ENCODE measurements at places on chromosomes 7 and 10.

DNA sequence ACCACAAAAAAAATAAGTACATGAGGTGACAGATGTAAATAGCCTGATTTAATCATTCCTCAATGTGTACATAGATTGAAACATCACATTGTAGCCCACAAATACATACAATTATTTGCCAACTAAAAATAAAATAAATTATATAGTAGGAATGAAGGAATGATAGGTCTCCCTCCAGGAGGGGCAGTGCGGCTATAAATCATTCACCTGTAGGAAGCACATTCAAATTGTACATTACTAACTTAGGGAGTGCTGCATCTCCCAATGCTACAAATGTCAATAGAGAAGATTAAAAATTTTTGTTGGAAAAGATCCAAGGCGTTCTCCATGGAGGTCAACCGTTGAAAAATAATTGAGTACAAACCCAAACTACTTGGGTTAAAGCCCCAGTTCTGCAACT is 4.2 kb downstream of the KBTBD2 start:
- no peak for DNase-seq
- no peaks in the 10 kb centered on the region for H3K27me3 ChIP-seq
- no peak overlapping the region for H3K27ac ChIP-seq
- H3K36me3 ChIP-seq = no peaks in the 10 kb centered on the region
- H3K4me1 ChIP-seq = no peaks in the 10 kb centered on the region

DNA sequence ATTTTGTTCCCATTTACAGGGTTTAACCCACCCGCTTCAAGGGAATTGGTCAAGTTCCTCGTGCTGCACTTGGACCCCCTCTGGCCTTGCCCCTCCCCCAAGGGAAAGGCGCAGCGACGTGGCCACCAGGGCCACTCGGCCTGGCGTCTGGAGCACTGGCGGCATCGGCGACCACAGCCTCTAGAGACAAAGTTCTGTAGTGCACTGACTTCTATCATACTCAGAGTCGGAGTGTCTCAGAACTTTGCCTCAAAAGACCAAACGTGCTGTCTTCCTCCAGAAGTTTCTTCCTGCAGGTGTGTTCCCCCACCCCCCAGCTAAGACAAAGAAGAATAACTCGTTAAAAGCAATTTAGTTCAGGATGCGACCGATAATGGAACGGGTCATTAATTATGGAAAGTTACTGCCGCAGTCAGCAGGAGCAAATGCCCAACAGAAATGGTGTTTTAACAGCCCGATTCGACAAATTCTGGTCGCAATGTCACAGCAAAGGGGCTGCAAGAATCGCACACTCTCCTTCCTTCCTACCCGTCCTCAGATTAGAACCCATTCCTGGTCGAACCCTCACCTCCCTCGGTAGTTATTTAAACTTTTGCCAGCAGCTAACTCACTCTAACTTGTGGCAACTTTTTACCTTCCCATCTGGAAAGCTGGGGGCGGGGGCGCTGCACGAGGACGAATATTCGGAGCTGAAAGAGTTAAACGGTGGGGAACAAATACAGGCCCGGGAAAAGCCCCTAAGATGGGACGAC is 202.1 kb upstream of the NFE2L3 start:
- DNase-seq = no peak
- H3K4me3 ChIP-seq = peak overlapping the region; percentile 83
- peaks cover 22% of the 10 kb centered on the region for H3K4me1 ChIP-seq
- no peaks in the 10 kb centered on the region for H3K27me3 ChIP-seq
- H3K27ac ChIP-seq = no peak overlapping the region

- H3K27me3 ChIP-seq = no peaks in the 10 kb centered on the region
- H3K27ac ChIP-seq = no peak overlapping the region
- H3K36me3 ChIP-seq = no peaks in the 10 kb centered on the region
- DNase-seq = no peak
Observed at GRCh38 chr10:24966962-24967481, 14.6 kb upstream of the PRTFDC1 start.

DNA sequence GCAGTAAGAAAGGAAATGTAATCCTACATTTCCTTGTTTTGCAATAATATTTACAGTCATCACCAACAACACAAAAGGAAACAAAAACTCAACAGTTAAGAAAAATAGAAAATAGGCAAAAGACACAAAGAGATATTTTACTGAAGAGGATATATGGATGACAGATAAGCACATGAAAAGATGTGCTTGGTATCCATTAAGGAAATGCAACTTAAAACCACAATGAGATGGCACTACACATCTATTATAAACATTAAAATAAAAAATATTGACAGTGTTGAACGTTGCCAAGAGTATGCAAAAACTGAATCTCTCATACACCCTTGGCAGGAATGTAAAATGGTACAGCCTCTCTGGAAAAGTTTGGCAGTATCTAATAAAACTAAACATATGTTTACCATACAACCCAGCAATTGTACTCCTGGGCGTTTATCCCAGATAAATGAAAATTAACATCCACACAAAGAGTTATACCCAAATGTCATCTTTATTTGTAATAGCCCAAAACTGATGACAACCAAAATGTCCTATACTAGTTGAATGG is 5.4 kb downstream of the CEP41 start:
- no peak for DNase-seq
- no peaks in the 10 kb centered on the region for H3K36me3 ChIP-seq
- no peak overlapping the region for H3K27ac ChIP-seq

- H3K4me1 ChIP-seq = no peaks in the 10 kb centered on the region
- no peaks in the 10 kb centered on the region for H3K36me3 ChIP-seq
- H3K27me3 ChIP-seq = no peaks in the 10 kb centered on the region
Observed at GRCh38 chr7:42035210-42035609, 201.8 kb downstream of the GLI3 start.

- no peaks in the 10 kb centered on the region for H3K36me3 ChIP-seq
- peaks cover 29% of the 10 kb centered on the region for H3K4me1 ChIP-seq
- H3K27ac ChIP-seq = no peak overlapping the region
- DNase-seq = no peak
- no peaks in the 10 kb centered on the region for H3K27me3 ChIP-seq
- H3K4me3 ChIP-seq = no peak overlapping the region
Observed at GRCh38 chr10:50384898-50385297, 133.6 kb upstream of the ASAH2 start.

DNA sequence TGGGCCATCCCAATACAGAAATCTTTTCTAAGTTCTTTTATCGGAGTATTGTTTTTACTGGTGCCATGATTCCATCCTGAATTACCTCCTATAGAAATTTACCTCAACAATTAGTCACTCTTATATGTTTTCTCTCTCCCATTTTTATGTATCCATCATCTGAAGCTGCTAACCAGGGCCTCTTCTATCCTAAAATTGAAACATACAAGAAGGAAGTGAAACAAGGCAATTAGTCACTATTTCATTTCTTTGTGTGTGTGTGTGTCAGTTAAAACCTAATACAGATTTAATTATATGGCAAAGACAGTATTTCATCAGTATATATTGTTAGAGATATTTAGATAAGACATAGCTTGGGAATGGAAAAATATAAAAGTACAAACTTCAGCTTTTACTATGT is 148.4 kb upstream of the AHR start:
- no peaks in the 10 kb centered on the region for H3K27me3 ChIP-seq
- no peak overlapping the region for H3K27ac ChIP-seq
- H3K4me1 ChIP-seq = no peaks in the 10 kb centered on the region
- H3K4me3 ChIP-seq = no peak overlapping the region
- H3K36me3 ChIP-seq = no peaks in the 10 kb centered on the region

- peak; percentile 63 for DNase-seq
- peaks cover 83% of the 10 kb centered on the region for H3K4me1 ChIP-seq
- H3K4me3 ChIP-seq = no peak overlapping the region
- H3K36me3 ChIP-seq = peaks cover 32% of the 10 kb centered on the region
- H3K27ac ChIP-seq = peak overlapping the region; percentile 84
- H3K27me3 ChIP-seq = no peaks in the 10 kb centered on the region
Observed at GRCh38 chr7:30920584-30921539, 9.2 kb downstream of the AQP1 start.

DNA sequence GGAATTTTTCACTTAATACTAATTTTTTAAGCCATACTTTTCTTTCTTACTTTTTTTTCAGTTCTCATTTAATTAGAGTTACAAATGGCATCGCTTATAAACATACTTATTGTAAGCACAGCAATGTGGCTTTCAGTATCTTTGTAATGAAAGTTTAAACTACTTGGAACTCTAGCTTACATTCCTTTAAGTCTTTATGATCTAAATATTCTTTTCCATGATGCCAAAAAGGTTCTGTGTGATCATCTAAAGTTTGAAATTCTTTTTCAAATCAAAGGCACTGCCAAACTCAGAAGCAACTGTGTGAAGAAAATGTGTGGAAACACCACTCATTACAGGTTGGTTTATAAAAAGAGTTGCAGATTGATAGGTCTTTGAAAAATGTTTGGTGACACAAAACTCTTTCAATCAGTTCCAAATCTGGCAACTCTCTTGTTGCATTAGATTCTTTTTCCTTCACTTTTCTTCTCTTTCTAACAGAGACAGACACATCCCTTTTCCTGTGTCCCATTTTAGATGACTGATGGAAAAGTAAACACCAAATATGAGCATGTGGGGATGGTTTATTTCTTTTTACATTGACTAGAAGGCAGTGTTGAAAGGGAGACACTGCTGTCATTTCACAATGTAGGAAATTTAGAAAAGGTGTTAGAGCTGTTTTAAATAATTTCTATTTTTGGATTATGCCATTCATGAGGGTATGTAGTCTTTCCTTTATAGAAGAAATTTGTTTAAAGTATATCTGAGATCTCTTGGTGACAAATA is 392.3 kb downstream of the SUGCT start:
- no peaks in the 10 kb centered on the region for H3K27me3 ChIP-seq
- no peaks in the 10 kb centered on the region for H3K36me3 ChIP-seq
- H3K4me3 ChIP-seq = no peak overlapping the region
- no peak for DNase-seq

DNA sequence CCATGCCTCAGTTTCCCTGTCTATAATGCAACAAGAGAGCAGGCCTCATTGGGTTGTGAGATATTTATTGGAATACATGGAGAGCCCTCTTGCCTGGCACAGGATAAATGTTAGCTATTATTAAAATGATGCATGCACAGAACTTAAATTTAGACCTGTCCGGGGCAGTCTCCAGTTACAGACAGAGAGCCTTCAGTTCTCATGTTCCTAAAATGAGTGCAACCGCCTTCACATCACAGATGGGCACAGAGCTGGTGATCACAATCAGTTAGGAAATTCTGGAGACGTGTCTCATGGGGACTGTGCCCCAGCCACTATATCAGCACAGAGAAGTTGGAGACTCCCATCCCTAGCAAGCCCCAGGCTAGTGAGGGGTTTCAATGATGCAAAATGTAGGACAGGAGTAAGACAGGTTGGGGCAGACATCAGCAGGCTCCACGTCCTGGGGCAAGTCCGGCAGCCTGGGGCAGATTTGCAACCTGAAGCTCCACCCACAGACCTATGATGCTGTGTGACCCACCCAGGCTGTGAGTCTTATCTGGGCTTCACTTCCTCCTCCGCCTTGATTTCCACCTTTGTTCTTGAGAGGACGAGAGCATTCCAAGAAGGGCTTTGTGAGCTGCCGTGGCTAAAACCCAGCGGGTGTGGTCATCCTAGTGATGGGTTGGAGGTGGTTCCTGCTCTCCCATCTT is 49.4 kb downstream of the CXCL12 start:
- H3K27ac ChIP-seq = no peak overlapping the region
- no peaks in the 10 kb centered on the region for H3K36me3 ChIP-seq
- DNase-seq = no peak

- no peak overlapping the region for H3K27ac ChIP-seq
- H3K4me3 ChIP-seq = no peak overlapping the region
- no peaks in the 10 kb centered on the region for H3K36me3 ChIP-seq
- H3K4me1 ChIP-seq = no peaks in the 10 kb centered on the region
- H3K27me3 ChIP-seq = no peaks in the 10 kb centered on the region
Observed at GRCh38 chr10:128843972-128844371, 623.1 kb upstream of the MGMT start.

DNA sequence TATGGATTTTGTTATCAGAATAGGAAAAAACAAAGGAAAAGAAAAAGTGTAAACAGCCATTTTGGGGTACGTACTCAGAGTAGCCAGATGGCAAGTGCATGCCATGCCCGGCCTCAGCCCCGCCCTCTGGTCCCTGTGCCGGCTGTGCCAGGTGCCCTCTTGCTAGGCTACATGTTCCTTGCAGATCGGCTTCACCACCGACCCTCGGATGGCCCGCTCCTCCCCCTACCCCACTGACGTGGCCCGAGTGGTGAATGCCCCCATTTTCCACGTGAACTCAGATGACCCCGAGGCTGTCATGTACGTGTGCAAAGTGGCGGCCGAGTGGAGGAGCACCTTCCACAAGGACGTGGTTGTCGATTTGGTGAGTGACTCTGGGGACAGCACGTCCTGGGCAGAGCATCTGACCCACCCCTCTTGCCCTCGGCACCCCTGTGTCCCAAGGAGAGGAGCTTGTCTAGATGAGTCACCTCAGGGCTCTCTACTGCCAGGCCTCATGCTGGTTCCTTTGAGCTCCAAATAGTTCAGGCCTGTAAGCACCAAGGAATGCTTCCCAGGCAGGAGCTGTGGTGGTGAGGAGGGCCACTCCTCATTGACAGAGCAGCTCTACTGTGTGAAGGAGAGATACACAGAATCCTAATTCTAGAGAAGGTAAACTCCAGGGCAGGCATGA is 54.9 kb upstream of the ZMIZ2 start:
- H3K27me3 ChIP-seq = no peaks in the 10 kb centered on the region
- peaks cover 70% of the 10 kb centered on the region for H3K36me3 ChIP-seq
- H3K4me3 ChIP-seq = no peak overlapping the region
- H3K27ac ChIP-seq = peak overlapping the region; percentile 81

DNA sequence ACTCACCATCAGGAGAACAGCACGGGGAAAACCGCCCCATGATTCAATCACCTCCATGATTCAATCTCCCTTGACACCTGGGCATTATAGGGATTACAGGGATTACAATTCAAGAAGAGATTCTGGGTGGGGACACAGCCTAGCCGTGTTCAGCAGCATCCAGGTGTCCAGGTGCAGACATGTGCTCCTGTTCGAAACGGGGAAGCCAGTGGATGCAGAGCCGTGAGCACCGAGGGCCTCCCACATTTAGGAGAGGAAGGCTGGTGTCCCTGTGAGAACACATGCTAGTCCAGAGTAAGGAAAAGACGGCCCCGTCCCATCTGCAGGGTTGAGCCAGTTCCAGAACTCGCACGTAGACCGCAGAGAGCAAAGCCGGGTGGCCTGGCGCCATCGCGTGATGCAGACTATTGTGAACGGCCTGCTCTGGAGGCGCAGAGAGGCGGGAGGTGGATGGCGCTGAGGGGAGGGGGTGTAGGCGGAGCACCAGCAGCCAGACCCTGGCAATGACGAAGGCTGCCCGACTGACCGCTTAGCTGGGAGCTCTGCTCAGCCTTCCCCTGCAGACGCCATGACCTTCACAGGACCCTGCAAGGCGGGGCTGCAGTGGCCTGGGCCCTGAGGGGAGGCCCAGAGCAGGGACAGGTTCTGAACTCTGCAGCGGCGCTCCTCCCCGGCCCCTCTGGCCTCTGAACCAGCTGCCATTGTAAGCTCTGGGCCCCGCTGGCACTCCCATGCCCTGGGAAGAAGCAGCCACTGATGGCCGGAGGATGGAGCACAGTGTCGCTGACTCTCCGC is 141.6 kb upstream of the TCERG1L start:
- DNase-seq = no peak
- H3K36me3 ChIP-seq = no peaks in the 10 kb centered on the region
- no peak overlapping the region for H3K27ac ChIP-seq
- H3K4me3 ChIP-seq = peak overlapping the region; percentile 38
- H3K4me1 ChIP-seq = peaks cover 11% of the 10 kb centered on the region

Measured in right atrium auricular region (tissue), 2 donors.